Nasal cavity respiratory epithelium epithelial cell of viscerocranial mucosa (primary cell): ENCODE measurements at places on chromosomes 12 and 14. TPM values are rescaled to one million over a fixed set of nuclear protein-coding genes. Genes with fewer than 3 reads are reported as not detected.

Gene TAS2R13
- total RNA-seq = under 0.01 and 3.3 TPM in 2 replicates

Gene GUCY2C
- total RNA-seq = under 0.01 TPM in 1 of 2 replicates, not detected in the other

Gene FOXN4
- total RNA-seq = not detected in 2 replicates

Gene RAD9B
- total RNA-seq = 0.34 and 0.57 TPM in 2 replicates

Gene C12orf50
- total RNA-seq = under 0.01 TPM in 1 of 2 replicates, not detected in the other

Gene HAL
- 0.68 and 0.78 TPM in 2 replicates for total RNA-seq

Gene ADAMTS20
- total RNA-seq = not detected in 2 replicates

Gene SLC10A1
- total RNA-seq = under 0.01 TPM in 1 of 2 replicates, not detected in the other

Gene P2RX7
- total RNA-seq = under 0.01 and 2.1 TPM in 2 replicates

Gene PPP2R3C
- total RNA-seq = 18.7 and 20.2 TPM in 2 replicates

Gene WIF1
- total RNA-seq = not detected in 2 replicates
